ENCODE measurements at places on chromosomes 1 and 21. TPM values are rescaled to one million over a fixed set of nuclear protein-coding genes. Genes with fewer than 3 reads are reported as not detected.

- no peak overlapping the region for H3K27ac ChIP-seq
- no peaks in the 10 kb centered on the region for H3K4me1 ChIP-seq
- no peaks in the 10 kb centered on the region for H3K27me3 ChIP-seq
- H3K36me3 ChIP-seq, result peaks cover 5% of the 10 kb centered on the region
- no peak for DNase-seq
- no peak overlapping the region for H3K4me3 ChIP-seq
Observed at GRCh38 chr1:223750730-223751570, 38.6 kb downstream of the CAPN2 start.

DNA sequence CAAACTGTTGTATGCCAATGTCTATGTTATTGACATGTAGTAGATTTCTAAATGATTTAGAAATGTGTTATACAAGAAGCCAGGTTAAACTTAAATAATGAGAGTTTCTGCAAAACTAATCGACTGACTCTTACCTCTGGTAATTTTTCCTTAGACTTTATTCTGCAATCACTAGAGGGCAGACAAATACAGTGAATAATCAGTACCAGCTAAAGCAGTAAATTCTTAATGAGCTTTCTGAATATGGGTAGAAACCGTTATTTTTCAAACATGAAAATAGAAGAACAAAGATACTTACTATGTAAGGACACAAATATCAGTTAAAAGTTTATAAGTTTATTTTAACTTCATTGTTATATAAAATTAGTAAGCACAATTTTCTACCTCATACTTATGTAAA, 97.9 kb upstream of the RGS1 start:
- DNase-seq, result no peak
- H3K4me3 ChIP-seq, result no peak overlapping the region
- H3K4me1 ChIP-seq, result no peaks in the 10 kb centered on the region
- H3K36me3 ChIP-seq, result no peaks in the 10 kb centered on the region
- H3K27me3 ChIP-seq, result no peaks in the 10 kb centered on the region
- H3K27ac ChIP-seq, result no peak overlapping the region

- no peaks in the 10 kb centered on the region for H3K27me3 ChIP-seq
- no peak overlapping the region for H3K27ac ChIP-seq
- DNase-seq, result no peak
- H3K4me1 ChIP-seq, result no peaks in the 10 kb centered on the region
- H3K4me3 ChIP-seq, result no peak overlapping the region
Observed at GRCh38 chr21:42663200-42663750, 9.9 kb downstream of the PDE9A start.

Gene C1orf226
- 4.4 TPM for total RNA-seq

- no peak overlapping the region for H3K27ac ChIP-seq
- no peaks in the 10 kb centered on the region for H3K27me3 ChIP-seq
- H3K4me3 ChIP-seq, result no peak overlapping the region
Observed at GRCh38 chr1:10841118-10841517, 44.7 kb upstream of the CASZ1 start.

Gene OR2L3
- not detected for total RNA-seq

DNA sequence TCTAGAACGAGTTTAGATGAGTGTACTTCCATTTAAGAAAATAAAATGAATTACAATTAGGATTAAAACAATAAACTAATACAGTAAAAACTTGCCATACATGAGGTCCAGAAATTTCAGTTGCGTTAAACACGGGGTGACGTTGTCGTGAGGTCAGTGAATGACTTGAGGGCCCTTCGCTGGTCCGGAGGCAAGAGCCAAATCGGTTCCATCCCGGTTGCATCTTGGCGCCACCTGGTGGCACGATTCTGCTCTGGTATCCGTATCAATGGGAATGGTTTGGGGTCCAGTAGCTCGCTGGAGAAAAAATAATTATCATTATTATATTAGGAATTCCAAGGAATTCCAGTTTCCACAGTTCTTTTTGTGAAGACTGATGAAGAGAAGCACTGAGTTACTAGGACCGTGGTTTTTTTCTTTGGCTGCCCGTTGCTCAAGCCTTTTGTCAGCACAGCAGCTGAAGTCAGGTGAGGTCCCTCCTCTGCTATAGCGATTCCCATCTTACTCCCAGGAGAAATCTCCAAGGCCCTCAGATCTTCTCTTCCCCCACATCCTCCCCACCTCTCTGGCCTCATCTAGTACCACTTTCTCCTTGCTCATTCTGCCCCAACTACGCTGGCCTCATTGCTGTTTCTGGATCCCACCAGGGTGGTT, 161.4 kb downstream of the SLC35F3 start:
- no peaks in the 10 kb centered on the region for H3K27me3 ChIP-seq
- no peaks in the 10 kb centered on the region for H3K4me1 ChIP-seq
- H3K4me3 ChIP-seq, result no peak overlapping the region
- no peak overlapping the region for H3K27ac ChIP-seq

Data from aorta (tissue), 5 donors.